H4 (cell line): ENCODE measurements at places on chromosomes 2 and 18.
A peak's percentile ranks its signal among the peaks of the same experiment; 100 is the strongest.

DNA sequence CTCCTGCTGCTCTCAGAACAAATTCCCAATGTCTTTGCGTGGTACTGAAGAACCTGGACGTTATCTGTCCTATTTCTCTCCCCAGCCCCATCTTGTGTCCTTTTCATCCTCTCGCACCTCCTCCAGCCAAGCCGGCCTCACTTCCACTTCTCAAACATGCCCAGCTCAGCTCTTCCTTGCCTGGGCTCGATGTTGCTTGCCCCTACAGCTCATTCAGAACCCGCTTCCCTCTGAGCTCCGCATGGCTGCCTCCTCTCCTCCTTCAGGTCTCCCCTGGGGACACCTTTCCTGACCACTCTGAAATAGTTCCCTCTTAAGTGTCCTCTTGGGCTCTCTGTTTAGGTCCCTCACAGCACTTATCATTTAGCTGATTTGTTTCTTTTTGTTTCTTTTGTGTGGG is 6.7 kb upstream of the SMARCAL1 start:
- DNase-seq: no peak

DNA sequence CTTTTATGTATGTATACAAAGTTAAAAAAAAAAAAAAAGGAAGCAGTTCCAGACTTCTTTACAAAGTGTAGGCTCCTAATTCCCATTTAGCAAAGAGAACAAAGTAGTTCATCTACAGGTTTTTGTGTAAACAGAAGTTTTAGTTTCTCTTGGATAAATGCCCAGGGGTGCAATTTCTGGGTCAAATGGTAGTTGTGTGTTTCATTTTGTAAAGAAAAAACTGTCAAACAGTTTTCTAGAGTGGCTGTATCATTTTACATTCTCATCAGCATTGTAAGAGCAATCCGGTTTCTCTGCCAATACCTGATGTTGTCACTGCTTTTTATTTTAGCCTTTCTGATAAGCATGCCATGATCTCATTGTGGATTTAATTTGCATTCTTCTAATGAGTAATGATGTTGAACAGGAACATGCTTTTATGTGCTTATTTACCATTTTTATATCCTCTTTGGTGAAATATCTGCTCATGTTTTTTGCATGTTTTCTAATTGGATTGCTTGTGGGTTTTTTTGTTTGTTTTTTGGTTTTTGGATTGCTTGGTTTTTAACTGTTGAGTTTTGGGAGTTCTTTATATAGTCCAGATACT is 16.6 kb upstream of the PSME4 start:
- DNase-seq: peak; percentile 16

DNA sequence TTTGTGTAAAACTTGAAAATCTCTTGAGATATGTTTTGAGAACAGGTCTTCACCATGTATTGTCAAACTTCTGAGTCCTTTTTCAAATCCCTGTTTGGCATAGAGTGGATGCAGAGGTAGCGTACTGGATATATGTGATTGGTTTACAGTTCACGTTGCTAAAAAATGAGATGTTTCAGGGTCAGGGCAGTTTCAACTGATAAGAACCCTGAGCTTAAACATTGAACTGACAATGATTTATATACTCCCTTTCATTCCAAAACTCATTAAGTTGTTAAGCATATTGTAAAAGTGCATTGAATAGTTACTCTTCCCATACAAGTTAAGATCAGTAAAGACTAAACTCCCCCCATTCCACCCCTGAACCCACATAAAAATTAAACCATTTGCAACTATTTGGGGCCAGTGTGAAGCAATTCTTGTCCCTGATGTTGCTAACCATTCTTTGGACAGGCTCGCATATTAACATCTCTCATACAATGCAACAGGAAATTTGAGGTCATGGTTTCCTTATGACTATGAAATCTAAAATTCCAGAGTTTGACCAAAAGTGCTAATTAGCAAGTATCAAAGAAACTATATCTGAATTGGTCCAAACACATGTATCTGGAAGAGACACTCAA is 470.9 kb upstream of the ACVR2A start:
- no peak for DNase-seq

DNA sequence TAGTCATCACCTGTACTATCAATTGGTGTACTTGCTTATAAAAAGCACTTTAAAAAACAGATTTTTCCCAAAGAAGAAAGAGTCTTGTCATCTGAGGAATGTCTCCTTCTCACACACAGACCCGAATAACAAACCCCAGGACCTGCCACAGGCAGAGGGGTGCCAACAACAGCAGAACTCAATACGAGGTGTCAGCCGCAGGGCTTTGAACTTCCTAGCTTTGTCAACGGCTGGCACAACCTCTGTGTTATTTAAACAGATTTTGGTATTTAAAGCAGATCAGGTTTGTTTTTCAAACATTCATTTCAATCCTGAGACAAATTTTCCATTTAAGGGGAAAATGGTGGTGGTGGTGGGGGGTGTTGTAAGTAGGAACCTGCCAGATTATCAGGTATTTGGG is 138.4 kb upstream of the RIOK3 start:
- no peak for DNase-seq

- peak; percentile 65 for DNase-seq
Observed at GRCh38 chr2:47488870-47489584, 86.1 kb downstream of the MSH2 start.

DNA sequence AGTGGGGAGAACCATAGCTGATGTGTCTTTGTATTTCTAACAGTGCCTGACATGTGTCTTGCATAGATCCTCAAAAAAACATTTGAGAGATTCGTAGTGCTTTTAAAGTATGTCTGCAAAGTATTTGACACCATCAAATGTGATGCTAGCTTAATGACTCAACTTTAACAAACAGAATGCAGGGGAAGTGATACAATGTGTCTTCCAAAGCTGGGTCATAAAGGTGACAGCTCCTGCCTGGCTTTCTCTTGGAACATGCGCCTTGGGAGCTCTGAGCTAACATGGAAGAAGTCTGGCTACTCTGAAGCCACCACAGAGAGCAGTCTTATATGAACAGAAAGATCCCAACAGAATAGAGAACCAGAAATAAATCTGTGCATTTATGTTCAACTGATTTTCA is 78.2 kb downstream of the C1D start:
- DNase-seq: no peak

DNA sequence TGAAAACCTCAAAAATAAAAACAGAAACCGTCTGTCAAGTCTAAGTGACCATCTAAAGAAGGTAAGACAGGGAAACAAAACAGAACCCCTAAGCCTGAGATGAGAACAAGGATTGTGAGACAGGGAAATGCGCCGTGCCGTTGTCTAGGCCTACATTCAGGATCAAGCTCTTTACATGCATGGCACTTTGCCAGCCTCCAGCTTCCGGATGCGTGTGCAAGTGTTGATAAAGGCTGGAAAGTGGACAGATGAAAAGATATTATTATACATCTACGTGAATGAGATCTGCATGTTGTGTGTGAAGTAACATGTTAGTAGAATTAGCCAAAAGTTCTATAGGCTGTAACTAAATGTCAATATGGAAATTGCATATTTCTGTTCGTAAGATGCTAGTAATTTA is 28.6 kb upstream of the TMEM87B start:
- no peak for DNase-seq

DNA sequence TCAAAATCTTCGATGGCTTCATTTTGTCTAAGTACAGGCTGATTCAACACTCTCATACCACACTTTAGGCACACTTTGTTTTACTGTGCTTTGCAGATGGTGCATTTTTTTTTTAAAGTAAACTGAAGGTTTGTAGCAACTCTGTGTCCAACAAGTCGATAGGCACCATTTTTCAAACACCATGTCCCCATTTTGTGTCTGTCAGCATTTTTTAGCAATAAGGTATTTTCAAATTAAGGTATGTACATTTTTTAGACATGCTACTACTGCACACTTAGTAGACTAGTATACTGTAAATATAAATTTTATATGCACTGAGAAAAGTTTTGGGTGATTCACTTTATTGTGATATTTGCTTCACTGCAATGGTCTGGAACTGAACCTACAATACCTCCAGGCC is 44.4 kb downstream of the ORC4 start:
- DNase-seq: no peak

DNA sequence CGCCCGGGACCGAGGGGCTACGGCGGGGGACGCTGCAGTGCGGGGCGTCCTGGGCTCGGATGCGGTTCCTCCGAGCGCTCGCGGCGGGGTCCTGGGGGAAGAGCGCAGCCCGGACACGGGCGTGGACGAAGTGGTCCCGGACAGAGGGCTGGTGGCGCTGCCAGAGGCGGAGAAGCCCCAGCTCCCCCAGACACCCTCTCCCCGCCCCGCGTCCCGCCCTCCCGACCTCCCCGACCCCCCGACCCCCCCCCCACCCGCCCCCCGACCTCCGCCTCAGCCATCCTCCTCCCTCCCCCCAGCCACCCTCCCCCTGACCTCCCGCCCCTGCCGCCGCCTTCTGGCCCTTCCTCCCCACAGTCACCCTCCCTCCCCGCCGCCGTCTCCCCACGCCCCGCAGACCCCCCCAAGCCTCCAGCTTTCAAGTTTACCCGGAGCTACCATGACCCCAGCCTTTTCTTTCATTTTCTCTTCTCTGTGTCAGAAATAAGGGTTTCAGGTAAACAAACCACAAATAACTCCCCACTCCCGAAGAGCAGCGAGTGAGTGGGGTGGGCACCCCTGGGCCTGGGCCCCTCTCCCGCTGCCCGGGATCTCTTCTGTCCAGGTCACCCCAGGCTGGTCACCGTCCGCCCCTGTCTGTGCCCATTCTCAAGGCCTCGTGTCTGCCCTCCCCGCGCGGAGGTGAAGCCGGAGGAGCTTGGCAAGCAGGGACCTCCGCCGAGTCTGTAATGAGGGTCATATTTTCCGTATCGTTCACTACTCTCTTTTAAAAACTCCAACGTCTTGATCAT is 5.1 kb downstream of the NFATC1 start:
- DNase-seq: no peak

DNA sequence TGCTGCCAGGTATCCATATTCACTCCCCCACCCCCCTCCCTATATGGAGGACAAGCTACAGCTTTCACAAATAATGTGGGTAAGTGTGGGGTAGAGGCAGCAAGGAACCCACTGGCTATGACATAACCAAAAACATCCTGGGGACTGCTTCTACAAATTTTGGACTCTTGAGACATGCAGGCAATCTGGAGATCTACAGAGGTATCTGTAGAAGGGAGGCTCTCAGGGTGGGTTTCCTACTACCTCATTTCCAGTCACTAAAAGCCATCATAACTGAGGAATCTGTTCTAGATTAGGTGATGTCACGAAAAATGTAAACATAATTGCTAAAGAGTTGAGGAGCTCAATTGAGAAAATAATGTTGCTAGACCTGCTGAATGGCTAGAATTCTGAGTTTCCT is 46.8 kb upstream of the WIPF1 start:
- no peak for DNase-seq

GRCh38 chr2:133360882-133361281 is 207.4 kb downstream of the NCKAP5 start:
- DNase-seq: no peak

DNA sequence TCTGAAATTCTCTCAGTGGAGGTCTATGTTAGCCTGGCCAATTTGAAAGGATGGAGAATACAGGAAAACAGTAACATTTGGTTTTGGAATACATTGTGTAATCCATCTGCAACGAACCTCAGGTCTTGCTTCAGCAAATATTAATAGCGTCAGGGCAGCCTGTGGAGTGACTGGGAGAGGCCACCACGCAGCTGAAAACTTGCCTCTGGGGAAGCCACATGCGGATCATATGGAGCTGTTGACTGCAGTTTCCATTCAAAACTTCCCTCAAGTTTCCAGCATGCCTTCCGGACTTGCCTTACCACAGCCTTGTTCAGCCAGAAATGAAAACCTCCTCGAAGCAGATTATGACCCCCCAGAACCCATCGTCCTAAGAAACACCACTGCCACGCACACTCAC is 25.7 kb downstream of the BCL11A start:
- DNase-seq: no peak

- DNase-seq: no peak
Observed at GRCh38 chr2:7835151-7835550, 846.7 kb upstream of the ID2 start.

DNA sequence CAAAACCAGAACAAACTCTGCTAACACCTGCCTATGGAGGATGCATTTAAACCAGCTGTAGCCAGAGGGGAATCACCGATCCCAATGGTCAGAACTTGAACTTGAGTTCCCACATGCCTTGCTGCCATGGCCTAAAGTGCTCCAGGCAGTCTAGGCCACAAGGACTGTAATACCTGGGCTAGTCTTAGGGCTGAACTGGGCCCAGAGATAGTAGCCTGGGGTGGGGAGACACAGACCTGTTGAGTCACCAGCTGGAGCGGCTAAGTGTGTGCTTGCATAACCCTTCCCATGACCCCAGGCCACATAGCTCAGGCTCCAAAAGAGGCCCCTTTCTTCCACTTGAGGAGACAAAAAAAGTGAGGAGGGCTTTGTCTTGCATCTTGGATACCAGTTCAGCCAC is 515.0 kb upstream of the DDX18 start:
- no peak for DNase-seq

GRCh38 chr2:112795774-112796173 is 11.5 kb upstream of the IL1A start:
- no peak for DNase-seq
